Fibroblast of the conjunctiva (primary cell): ENCODE measurements at places on chromosomes 5 and 9.

GRCh38 chr9:136527721-136528710 lies 17.8 kb downstream of the NOTCH1 start:
- DNase-seq = no peak

- DNase-seq = no peak
Observed at GRCh38 chr9:120928483-120929228, 2.1 kb upstream of the TRAF1 start.

GRCh38 chr5:170636801-170637477 lies 133.1 kb downstream of the KCNIP1 start:
- DNase-seq = no peak

DNA sequence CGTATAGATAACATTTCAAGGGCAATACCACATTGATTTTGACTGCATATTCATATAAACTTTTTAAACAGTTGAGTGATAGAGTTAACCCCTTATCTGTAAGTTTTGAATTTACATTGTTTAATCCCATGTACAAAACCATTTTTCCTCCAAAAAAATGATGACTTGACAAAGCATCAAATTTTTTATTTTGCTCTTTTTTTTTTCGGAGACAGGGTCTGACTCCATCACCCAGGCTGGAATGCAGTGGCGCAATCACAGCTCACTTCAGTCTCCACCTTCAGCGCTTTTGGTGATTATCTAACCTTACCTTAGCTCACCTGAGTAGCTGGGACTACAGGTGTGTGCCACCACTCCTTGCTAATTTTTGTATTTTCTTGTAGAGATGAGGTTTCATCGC lies 1670.1 kb upstream of the CDH9 start:
- DNase-seq = no peak

DNA sequence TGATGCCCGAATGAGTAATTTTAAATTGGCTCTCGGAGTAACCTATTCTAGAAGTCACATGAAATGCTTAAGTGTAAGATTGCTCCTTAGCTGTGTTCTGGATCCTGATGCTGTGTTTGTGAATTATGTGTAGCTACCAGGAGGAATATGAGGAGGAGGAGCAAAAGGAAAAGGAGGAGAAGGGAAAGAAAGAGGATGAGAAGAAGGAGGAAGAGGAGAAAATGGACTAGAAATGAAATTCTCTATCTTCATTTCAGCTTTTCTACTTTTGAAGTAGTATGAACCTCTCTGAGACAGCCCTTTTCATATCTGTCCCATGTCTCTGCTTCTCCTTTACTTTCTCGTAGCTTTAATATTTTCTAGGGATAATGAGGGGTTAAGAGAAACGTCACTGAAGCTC lies 119.4 kb upstream of the ACTBL2 start:
- no peak for DNase-seq
